ENCODE measurements at places on chromosomes 11 and 22.

- no peak for DNase-seq
These were observed 69.1 kb upstream of the OR5AN1 start for GRCh38 chr11:59289356-59290181.

GRCh38 chr11:61315260-61315659 is 17.6 kb downstream of the DDB1 start:
- no peak for DNase-seq

DNA sequence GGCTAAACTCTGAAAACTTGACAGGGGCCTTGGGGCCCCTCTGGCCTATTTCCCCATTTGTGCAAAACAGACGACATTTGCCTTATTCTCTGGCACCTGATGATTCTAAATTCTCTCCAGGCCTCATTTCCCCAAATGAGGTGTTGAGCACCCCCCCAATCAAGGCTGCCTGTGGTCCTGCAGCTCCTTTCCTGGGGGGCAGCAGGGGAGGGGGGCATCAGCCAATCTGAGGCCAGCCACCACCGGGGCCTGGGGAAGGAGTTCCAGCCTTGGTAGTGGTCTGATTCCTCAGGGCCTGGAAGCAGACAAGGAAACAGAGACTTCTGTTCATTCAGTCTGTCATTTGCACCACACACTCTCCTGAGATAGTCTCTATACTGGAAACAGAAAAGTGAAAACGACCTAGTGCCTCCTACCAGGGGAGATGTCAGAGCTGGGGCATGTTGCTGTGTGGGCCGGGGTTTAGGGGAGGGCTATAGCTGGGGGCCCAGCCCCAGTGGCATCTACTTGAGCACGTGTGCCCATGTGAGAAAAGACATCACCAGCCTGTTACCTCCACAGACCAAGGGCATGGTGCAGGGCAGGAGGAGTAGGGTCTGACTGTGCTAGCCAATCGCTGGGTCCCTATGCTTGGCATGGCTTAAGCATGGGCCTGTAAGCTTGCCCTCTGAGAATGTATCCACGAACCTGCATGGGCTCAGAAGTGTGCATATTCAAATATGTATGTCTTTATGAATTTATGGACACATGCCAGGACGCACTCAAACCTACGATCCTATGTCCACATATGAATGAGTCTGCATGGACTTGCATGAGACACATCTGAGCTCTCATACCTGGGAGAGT is 1.8 kb upstream of the TPBGL start:
- no peak for DNase-seq

- DNase-seq: no peak
These were observed 133.9 kb downstream of the FBXO7 start for GRCh38 chr22:32608494-32608893.

DNA sequence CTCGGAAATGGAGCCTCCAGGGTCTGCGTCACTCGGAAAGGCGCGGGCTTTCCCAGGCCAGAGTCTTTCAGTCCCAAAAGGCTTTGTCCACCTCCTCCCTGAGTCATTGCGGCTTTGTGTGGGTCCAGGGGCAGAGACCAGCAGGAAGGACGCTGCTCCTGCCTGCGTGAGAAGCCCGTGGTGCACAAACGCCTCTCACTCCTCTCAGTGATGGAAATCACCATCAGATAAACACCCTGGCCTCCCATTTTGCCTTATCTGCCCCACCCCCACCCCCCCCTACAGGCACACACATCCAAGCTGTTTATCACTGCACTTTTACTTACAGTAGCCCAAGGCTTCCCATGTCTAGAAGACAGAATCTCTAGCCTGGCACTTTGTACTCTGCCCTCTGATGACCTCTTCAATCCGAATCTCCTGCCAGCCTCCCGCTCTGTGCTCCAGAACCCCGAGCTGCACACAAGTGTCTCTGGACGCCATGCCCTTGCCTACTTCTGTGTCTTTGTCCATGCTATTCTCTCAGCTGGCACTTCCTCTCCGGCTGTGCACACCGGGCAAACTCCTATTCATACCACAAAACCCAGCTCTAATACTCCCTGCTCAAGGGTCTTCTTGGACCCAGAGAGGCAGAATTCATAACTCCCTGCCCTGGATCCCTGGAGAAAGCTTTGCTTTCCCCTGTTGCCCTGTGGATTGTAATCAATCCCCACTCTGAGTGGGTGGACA is 954.6 kb downstream of the TBC1D22A start:
- DNase-seq: no peak

DNA sequence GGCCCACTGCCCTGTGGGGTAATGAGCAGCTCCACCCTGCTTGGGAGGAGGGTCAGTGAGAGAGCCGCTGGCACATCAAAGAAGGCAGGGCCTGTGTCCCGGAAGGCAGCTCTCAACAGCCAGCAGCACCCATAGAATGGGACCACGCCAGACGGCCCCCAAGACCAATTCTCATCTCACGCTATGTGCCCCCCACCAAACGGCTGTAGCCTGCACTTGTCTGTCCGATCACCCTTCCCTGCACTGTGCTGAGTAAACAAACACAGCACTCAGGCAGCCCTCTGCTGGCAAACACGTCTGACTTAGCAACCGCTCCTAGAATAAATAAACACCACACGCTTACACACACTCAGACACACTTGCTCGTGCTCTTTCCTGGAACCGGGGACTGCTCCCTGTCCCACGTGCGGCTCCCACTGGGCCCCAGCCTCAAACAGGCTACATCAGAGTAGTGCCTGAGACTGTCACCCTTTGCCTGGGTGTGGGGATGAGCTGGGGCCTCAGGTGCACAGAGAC is 53.2 kb upstream of the CDON start:
- DNase-seq: no peak

GRCh38 chr22:37248251-37248650 is 4.2 kb upstream of the RAC2 start:
- DNase-seq: no peak

- peak; percentile 67 for DNase-seq
These were observed 12.9 kb upstream of the SYTL2 start for GRCh38 chr11:85823816-85824215.

DNA sequence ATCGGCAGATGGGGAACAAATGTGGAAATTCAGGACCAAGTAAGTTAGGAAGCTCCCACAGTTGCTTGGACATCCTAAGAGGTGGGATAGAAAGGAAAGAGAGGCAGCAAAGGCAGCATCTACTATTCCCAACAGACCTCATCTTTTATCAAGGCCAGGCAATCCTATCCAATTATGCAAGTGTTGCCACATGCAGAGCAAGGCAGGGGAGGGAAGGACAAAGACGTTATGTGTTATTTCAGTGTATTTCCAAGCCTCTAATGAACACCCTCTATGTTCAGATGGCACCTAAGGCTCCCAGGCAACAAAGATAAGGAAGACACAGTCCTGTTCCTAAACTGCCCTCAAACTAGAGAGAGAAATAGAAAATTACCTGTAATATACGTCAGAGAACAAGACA is 9.2 kb downstream of the TIGD3 start:
- DNase-seq: no peak

DNA sequence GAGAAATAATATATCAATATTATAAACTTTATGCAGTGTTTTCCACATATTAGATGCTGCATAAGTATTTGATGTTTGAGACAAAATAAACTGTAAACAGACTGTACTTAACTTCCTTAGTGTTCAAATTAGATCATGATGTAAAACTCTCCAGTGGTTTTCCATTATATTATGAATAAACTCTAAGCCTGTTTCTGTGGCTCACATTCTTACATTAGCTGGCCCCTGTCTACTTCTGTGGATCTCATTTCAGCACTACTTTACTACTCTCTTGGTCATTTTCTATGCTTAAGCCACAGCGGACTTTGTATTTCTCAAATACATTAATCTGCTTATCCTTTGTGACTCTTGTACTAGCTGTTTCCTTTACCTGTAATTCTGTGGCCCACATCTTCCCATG is 55.6 kb downstream of the ARHGEF12 start:
- DNase-seq: no peak

DNA sequence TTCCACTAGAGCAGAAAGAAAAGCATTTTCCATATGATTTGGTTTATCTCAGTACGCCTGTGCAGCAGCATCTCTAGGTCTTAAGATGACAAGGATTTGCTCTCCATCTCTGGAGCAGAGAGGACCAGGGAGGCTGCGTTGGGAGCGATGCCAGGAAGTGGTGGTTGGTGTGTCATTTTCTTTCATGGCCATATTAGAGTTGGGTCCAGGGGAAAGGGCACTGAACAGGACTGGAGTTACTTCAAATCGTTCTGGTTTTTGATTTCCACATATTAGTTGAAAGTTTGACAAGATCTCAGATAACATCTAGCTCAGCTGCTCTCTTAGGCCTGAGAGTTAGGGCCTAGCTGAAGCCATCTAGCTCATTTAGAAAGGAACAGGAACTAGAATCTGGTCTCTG is 157.7 kb downstream of the ADAMTS15 start:
- no peak for DNase-seq

GRCh38 chr11:3200388-3201111 is 18.1 kb downstream of the MRGPRG start:
- DNase-seq: no peak

GRCh38 chr22:45830531-45831245 is 146.3 kb downstream of the WNT7B start:
- DNase-seq: no peak

DNA sequence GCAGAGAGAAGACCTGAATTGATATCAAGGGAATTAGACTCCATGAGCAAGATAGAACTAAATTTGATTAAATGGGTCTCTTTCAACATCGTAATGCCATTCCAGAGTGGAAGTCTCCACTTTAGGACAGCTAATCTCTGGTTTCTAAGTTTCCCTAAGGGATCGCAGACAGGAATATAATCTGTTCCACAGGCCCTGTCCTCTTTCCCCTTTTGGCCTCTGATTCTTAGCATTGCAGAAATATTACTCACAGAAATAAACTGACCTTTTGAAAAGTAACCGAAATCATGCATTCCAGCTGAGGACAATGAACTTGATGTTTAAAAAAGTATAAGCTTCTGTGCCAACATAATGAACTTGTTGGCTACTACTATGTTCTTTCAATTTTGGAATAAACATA is 227.8 kb downstream of the ETS1 start:
- no peak for DNase-seq

GRCh38 chr11:121418625-121419114 is 33.4 kb upstream of the SORL1 start:
- DNase-seq: peak; percentile 29

DNA sequence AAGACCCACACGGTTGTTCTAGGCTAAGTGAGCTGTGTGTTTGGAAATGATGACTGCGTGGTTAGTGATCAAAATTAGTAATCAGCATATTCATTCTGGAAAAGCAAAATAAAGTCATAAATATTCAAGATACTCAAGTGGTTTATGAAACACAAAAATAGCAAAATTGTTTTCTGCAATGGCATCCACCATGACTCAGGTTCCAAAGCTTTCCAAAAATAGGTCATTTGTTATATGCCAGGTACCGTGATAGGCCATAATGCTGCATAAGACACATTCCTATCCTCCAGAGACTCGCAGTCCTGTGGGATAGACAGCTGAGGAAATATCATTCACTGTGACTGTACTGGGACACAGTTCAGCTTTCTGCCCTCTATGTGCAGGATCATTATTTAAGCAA is 2.4 kb upstream of the ATL3 start:
- DNase-seq: no peak

- DNase-seq: no peak
These were observed 693.7 kb upstream of the CCDC179 start for GRCh38 chr11:23554002-23554401.

- no peak for DNase-seq
These were observed 37.6 kb upstream of the SLC5A1 start for GRCh38 chr22:32005453-32005852.
